ENCODE measurements at places on chromosomes 2 and 18.

GRCh38 chr2:69062307-69062962, 49.5 kb downstream of the ANTXR1 start:
- DNase-seq: no peak

DNA sequence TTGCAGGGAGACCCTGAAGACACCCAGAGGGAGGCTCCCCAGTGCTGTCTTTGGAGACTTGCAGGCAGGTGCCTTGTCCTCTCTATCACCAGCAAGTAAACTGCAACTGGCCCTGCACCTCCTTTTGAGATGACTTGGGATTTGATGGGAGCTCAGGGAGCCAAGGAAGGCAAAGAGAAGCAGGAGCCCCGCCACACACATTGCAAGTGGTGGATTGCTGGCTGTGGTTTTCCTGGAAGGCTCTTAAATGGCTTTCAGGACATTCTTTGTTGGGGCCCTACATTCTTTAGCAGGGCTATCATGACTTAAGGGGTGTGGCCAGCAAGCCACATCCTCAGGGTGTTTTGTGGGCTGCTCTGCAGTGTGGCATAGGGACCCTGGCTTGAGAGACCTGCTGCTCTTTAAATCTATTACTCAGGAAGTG, 39.9 kb upstream of the CDC42EP3 start:
- DNase-seq: peak; percentile 79

DNA sequence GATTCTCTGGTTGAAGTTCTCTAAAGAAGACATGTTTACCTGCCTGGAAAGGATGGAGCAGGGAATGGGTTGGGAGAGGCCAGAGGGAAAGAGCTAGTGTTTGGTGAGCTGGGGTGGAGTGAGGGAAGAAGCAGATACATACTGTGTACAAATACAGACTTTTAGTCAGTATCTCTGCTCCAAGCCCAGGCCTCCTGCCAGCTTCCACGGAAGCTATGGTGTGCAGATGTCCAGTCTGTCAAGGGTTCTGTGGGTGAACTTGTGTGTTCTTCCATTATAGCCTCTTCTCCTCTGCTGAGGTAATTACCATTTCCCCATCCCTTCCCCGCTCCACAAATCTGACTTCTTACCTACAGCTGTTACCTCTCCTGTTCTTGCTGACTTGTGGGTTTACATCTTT, 208.6 kb downstream of the HRH4 start:
- no peak for DNase-seq

DNA sequence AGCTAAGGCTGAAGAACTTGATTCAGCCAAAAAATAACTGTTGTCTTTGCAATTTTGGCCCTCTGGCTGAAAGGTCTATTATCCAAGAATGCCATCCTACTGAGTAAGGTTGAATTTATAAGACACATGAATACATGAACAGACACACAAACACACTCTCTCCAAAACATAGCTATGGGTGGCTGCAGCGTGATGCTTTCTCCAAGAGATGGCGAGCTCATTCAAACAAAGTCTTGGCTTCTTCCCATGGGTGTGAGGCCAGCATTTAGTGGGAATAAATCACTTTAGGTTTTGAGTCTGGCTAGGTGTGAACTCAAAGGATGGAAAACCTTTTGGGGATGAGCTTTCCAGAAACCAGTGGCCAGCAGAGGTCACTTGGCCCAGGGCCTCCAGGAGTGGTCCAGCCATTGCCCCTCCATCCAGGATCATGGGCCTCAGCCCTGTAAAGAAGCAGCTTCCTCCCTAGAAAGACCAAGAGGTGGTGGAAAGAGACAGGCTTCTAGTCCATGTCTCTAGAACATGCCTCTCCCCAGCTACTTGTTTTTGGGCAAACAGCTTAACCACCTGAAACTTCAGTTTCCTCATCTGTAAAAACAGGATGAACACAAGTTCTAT, 11.0 kb upstream of the OSR1 start:
- DNase-seq: no peak

DNA sequence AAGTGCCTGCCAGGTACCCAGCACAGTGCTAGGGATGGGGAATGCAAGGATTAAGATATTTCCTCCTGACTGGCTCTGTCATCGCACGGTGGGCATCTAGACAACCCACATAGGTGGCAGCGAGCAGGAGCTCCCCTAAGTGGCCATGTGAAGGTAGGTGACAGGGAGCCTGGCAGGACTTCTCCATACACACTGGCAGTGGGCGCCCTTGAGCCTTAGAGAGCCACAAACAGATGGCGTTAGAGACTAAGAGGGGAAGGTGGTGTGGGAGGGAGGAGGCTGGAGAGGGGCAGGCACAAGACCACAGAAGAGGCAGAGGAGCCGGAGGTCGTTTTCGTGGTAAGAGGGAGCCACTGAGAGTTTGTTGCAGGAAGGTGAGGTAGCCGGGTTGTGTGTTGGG, 15.2 kb downstream of the PRELID3A start:
- DNase-seq: no peak

DNA sequence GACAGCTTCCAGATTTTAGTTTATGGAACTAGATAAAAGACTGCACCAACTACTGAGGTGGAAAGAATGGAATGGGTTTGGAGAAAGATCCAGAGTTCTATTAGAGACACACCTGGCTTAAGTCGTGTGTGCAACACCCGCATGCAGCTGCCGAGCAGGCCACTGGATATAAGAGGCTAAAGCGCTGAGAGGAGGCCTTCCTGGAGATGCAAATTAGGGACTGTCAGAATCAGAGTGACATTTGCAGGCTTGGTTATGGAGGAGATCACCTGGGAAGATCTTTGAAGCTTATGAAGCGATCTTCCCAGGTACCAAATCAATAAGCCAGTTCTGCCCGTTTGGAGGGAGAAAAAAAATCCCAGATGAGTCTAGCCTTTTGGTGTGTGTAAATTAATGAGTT, 30.4 kb upstream of the KLHL29 start:
- no peak for DNase-seq

DNA sequence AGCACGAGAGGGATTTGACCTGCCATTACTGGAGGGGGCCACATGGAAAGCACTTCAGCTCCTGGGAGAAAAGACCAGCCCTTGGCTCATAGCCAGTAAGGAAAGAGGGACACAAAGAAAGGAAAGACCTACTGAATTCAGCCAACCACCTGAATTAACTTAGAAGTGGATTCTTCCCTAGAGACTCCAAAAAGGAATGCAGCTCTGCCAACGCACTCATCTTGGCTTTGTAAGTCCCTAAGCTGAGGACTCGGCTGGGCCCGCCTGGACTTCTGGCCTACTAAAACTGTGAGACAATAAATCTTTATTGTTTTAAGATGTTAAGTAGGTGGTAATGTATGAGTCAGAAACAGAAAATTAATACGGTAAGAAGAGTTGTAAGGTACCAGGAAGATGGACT, 11.5 kb downstream of the ATF2 start:
- DNase-seq: no peak

GRCh38 chr2:66201242-66201641, 233.7 kb upstream of the MEIS1 start:
- DNase-seq: no peak

GRCh38 chr2:119469661-119470297, 38.1 kb downstream of the TMEM37 start:
- no peak for DNase-seq

- peak; percentile 66 for DNase-seq
Observed at GRCh38 chr2:47070920-47071824, 83.9 kb downstream of the STPG4 start.

DNA sequence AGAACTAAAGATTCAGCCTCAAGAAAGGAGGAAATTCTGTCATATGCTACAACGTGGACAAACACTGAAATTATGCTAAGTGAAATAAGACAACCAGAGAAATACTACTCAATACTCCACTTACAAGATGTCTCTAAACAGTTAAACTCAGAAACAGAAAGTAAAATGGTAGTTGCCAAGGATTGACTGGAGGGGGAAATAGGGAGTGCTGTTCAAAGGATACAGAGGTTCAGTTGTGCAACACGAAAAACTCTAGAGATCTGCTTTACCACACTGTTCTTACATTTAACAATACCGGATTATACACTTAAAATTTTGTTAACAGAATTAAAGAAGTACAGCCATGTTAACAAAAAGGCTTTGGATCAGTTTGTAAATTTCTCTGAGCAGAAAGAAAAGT, 39.8 kb upstream of the C2orf15 start:
- DNase-seq: peak; percentile 10
